ENCODE measurements at places on chromosomes 12 and 14. TPM values are rescaled to one million over a fixed set of nuclear protein-coding genes. Genes with fewer than 3 reads are reported as not detected.

FGF6 gene
- not detected for total RNA-seq

SLC6A13 gene
- total RNA-seq: not detected

LPCAT3 gene
- total RNA-seq: 29.3 TPM

PTHLH gene
- not detected for total RNA-seq

DPY19L2 gene
- total RNA-seq: 0.81 TPM

EML1 gene
- total RNA-seq: 17.5 TPM

KCNK13 gene
- 0.97 TPM for total RNA-seq

EFS gene
- 3.6 TPM for total RNA-seq

HIP1R gene
- 11.0 TPM for total RNA-seq

BBOF1 gene
- 5.7 TPM for total RNA-seq

All from cardiac atrium fibroblast (primary cell).